GDM1 (cell line): ENCODE measurements at places on chromosomes 4 and X.
A peak's percentile ranks its signal among the peaks of the same experiment; 100 is the strongest.

GRCh38 chrX:30533835-30534234, 43.7 kb downstream of the TASL start:
- DNase-seq = no peak

GRCh38 chr4:127012549-127012948, 620.2 kb upstream of the INTU start:
- DNase-seq = no peak

- DNase-seq = no peak
Measured at GRCh38 chr4:5710961-5711478, at the start of gene EVC. Gene EVC, plus strand, starts transcription at chr4:5711201. Its CDS starts 180 bp downstream, at chr4:5711381.

- DNase-seq = no peak
Measured at GRCh38 chr4:48854982-48855381, 24.1 kb downstream of the OCIAD1 start.

GRCh38 chrX:68694435-68695205, 47.2 kb downstream of the STARD8 start:
- no peak for DNase-seq

DNA sequence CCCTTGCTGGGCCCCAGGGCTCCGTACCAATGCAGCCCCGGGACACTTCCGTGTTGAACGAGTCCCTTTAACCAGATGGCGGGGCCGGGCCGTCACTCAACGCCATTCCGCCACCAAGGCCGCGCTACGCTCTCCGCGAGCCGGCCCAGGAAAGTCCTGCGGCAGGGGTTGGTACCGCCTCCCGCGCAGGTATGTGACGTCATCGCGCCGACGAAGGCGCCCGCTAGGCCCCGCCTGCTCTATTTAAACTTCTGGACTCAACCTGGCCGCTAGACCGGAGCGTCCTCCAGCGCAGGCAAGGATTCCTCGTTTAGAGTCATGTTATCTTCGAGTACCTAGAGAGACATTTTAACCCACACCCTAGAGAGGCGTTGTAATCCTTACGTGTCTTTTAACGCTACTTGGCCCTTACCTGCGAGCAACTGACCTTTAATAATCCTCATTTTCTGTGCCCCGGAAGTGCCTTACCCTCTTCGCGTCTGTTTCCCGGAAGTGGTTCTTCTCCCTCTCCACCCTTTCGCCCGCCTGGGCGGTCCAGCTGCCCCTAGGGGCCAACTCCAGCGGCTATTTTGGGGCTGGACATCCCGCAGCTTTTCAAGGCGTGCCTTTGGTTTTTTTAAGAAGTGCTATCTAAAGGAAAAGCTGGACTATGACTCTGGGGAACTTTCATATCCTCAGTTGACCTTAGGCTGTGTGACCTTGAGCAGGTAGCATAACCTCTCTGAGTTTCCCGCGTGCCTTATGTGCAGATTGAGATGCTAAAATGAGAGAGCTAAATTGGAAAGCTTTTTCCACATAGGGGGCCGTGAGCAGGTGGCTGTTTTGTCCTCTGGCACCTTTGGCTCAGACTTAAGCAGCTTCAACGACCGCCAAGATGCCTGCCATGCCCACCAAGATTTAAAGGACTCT, at the start of gene PNPLA4:
PNPLA4 (minus strand) TSS at position 155 of the 909 bp plus-strand sequence. CDS start 1,294 bp downstream, outside the sequence.
- peak; percentile 71 for DNase-seq

DNA sequence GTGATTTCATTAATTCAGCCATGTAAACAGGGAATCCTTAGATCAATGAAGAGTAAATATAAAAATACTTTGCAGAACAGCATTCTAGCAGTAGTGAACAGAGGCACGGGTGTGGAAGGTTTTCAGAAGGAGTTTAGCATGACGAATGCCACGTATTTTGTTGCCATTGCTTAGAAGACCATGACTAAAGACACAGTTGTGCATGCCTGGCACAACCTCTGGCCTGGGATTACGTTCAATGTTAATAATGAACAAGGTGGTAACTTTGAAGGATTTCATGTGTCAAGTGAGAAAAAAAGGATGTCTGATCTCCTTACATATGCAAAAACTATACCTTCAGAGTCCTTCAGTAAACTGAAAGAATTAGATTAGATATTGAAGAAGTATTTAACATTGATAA, 171.9 kb downstream of the MAGEB5 start:
- DNase-seq = no peak

GRCh38 chr4:152996111-152996571, 60.0 kb downstream of the FHDC1 start:
- DNase-seq = peak; percentile 22

GRCh38 chr4:89334311-89334710, 26.7 kb upstream of the GPRIN3 start:
- DNase-seq = peak; percentile 2

DNA sequence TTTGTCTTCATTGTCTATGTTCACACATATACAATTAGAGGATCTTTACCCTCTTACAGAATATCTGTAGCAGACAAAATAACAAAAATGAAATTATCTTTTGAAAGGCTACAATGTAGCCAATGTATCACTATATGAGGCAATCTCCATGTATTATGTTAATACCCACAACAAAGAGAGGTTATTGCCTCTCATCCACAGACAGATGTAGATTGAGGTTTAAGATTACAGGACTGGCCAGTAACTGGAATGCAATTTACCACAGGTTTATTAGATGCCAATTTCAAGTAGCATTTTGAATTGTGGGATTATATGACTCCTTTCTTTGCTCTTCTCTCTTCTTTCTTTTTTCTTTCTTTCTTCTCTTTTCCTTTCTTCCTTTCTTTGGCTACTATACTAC, 242.6 kb downstream of the ANKRD50 start:
- no peak for DNase-seq

DNA sequence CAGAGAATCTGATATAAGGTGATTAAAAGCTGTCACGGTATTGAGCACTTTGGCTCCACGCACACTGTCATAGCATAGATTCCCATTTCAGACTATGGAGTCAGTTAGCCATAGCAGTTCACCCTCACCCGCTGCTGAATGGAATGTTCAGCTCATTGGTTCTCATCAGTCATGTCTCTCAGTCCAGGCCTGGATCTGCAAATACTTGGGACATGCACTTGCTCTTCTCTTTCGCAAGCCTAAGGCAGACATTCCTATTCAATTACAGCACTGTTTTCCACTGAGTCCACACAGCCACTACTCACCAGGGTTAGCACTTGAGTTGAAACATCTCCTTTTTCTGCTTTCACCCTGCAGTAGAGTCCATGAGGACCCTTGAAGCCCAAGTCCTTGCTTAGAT, 30.6 kb upstream of the SCML1 start:
- DNase-seq = no peak

GRCh38 chrX:114635986-114636385, 52.1 kb downstream of the HTR2C start:
- no peak for DNase-seq

GRCh38 chr4:185227131-185227551, 17.7 kb downstream of the SNX25 start:
- DNase-seq = no peak

GRCh38 chr4:180449395-180449956, 1793.7 kb upstream of the TENM3 start:
- peak; percentile 43 for DNase-seq

GRCh38 chr4:184636897-184637296, 12.3 kb downstream of the CASP3 start:
- no peak for DNase-seq

GRCh38 chr4:39502019-39502663, 25.1 kb downstream of the UGDH start:
- no peak for DNase-seq

GRCh38 chr4:111573386-111573785, 571.9 kb upstream of the FAM241A start:
- DNase-seq = no peak

GRCh38 chrX:109312757-109313156, 169.1 kb downstream of the GUCY2F start:
- no peak for DNase-seq

DNA sequence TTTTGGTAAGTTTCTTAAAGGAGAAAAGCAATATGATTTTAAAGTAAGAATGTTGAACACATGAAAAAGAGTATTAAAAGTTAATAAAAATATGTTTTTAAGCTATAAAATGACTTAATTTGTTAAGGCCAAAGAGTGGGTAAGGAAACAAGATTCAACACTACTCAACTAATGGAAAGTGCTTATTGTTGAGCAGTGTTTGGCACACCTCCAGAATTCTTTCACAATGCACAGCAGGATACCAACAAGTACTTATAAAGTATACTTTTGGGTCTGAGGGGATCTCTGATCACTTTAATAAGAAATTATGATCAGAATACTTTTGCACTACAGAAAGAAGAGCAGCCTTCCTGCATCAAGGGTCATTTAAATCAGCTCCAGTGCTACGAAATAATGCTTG, 5.9 kb downstream of the LAMP2 start:
- no peak for DNase-seq

DNA sequence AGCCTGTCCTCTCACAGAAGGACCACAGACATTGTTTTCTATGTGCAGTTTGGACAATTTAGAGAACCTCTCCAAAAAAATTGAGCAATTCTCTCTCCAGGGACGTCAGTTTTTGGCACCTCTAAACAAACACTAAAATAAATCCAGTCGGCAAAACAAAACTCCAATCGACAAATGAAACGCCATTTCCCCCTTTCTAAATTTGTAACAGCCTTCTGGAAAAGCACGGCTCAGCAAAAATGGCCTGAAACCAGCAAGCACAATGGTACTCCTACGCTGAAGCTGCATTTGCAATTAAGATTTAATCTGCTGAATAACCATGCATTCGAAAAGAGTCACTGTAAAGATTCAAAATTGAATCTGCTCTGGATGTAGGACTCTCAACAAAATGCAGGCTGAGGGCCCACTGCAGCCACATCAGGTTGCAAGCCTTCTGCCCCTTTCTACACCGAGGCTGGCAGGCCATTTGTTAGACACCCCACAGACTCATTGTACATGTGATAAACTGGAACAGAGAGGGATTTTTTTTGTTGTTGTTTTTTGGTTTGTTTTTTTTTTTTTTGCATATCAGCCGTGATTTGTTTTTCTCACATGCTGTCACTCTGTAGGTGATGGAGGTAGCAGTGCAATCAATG, 79.9 kb upstream of the MAP3K15 start:
- no peak for DNase-seq

- DNase-seq = no peak
Measured at GRCh38 chrX:50648156-50648555, 165.8 kb downstream of the SHROOM4 start.

- DNase-seq = peak; percentile 12
Measured at GRCh38 chrX:130393451-130394074, 8.1 kb upstream of the GPR119 start.

- DNase-seq = no peak
Measured at GRCh38 chrX:40314070-40314469, 216.3 kb upstream of the BCOR start.
